HS-5 (cell line): ENCODE measurements at places on chromosomes 1 and 21.
A peak's percentile ranks its signal among the peaks of the same experiment; 100 is the strongest.

GRCh38 chr1:34684266-34684665 lies 70.6 kb upstream of the GJB5 start:
- no peak for DNase-seq

DNA sequence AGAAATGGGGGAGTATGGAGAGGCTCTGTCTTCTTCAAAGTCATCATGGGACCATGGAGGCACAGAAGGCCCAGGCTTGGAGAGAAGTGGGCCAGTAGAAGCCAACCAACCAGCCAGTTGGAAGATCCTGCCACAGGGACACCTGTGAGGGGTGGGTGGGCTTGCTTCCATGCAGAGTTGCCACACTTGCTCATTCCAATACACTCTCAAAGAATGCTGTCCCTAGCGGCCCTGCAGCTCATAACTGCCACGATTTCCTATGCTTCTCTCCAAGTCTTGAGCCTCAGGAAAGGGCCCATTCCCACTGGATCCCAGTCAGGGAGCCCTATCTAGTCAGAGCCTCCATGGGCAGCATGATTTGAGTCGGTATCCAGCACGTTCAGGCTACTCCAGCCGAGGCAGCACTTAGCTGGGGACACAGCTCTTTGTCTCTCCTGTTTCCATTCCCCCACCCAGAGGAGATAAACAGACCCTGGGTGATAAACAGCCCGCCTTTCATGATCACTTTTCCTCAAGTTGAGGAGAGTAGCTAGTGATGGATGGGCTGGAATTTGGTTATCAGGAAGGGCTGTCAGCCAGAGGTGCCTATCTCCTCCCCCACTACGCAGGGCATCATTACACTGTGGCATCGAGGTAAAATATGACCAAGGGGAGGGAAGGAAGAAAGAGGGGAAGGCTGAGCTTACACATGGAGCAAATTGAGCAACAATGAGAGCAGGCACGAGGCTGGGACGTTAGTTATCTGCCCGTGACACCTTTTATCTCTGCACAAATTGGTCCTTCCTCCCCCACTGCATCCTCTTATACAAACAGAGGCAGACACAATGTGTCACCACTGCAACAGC lies 64.6 kb downstream of the ERI3 start:
- DNase-seq = no peak

- no peak for DNase-seq
These were observed 3.8 kb upstream of the EPB41 start for GRCh38 chr1:28910379-28911115.

- peak; percentile 63 for DNase-seq
These were observed 3.5 kb downstream of the ARPC5 start for GRCh38 chr1:183632114-183632513.

DNA sequence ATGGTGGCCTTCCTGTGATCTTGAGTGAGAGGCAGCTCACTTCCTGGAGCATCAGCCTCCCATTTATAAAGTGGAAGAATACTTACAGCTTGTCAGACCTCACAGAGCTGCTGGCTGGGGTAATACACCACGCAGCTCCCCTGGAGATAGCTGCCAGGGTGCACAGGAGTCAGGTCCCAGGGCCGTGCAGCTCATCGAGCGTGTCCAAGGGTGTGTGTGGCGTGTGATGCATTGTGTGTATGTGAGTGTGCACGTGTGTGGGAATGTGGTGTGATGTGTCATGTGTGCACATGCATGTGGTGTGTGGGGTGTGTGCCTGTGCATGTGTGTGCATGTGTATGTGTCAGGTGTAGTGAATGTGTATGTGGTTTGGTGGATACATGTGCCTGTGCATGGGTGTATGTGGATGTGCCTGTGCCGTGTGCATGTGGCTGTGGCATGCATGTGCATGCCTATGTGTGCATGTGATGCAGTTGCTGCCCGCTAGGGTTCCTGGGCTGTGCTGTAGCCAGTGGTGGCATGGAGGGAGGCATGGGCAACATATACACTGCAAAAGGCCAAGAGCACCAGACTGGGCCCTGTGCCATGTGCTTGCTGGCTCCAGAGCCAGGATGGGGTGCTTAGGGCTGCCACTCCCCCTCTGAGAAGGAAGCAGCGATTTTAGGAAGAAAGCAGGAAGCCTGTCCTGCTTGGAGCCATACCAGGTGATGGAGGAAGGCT lies 24.6 kb downstream of the WNT3A start:
- DNase-seq = no peak
